ENCODE measurements at places on chromosomes 2 and 18.
A peak's percentile ranks its signal among the peaks of the same experiment; 100 is the strongest.

DNA sequence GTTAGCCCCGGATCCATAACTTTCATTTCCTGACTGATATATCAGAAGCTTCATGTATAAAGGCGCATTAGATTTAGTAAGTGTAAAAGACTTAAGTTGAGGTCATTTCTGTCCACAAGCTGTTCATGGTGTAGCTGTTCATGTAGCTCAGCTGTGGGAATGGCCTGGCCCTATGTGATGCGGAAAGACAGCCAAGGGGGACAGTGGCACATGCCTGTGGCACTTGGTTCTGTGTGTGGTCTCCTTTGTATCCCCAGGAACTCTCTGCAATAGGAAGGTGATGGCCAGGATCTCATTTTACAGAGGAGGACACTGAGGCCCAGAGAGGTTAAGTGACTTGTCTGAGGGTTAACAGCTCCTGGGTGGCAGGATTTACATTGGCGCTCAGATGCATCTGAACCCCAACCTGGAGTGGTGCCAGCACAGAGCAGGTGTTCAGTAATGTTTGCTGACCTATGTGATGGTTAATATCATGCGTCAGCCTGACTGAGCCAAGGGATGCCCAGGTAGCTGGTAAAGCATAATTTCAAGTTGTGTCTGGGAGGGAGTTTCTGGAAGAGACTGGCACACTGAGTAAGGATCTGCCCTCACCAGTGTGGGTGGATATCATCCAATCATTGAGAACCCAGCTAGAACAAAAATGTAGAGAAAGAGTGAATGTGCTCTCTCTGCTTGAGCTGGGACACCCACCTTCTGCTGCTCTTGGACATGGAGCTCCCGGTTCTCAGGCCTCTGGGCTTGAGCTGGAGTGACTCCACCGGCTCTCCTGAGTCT, 25.4 kb downstream of the HPCAL1 start:
- peak; percentile 74 for DNase-seq

DNA sequence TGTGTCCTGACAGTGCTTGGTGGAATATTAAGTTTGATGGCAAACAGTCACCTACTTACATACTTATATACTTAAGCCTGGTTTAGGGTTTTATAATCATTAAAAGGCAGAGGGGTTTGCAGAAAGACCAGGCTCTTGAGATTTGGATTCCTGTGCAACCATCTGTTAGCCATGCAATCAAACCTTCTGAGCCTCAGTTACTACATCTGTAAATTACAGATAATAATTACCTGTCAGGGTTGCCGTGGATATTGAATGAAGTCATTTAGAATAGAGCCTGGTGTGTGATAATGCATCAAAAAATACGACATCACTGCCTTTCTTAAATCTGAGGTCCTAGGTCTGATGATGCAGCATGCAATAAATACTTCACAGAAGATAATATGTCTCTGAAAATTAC, 152.9 kb downstream of the ARHGAP28 start:
- no peak for DNase-seq

DNA sequence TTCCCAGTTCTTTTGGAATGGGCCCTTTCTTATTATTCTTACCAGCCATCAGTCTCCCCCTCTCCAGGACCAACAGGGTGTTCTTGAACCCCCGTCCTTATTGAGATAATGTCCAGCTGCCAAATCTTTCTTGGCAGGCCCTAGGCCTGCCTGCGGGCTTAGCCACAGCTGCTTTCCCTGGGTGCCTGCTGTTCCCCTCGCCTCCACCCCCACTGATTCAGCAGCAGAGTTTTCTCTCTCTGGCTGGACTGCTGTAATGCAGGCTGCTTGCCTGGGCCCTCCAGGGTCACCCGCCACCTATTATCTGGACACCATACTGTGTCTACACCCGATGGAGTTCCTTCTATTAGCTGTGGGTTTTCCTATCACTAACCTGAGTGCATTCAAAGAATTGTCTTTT, 395.4 kb upstream of the ATP5MC3 start:
- no peak for DNase-seq

DNA sequence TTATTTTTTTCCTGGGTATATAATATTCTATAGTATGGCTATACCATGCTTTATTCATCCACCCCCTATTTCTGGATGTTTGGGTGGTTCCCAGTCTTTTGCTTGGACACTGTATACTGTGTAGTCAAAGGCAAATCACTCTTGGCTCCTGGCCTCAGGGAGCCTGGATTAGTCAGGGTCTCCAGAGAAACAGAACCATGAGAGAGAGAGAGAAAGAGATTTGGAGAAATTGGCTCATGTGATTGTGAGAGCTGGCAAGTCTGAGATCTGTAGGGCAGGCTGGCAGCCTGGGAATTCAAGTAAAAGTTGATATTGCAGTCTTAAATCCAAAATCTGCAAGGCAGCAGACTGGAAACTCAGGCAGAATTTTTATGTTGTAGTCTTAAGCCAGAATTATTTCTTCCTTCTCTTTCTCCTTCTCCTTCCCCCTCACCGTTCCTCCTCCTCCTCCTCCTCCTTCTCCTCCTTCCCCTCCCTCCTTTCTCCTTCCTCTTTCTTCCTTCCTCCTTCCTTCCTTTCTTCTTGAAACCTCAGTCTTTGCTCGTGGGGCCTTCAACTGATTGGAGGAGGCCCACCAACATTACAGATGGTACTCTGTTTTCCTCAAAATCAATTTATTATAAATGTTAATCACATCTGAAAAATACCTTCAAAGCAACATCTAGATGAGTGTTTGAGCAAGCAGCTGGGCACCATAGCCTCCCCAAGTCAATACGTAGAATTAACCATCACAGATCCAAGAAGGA, 33.0 kb downstream of the CTIF start:
- no peak for DNase-seq

GRCh38 chr2:217738061-217738460, 264.7 kb downstream of the TNS1 start:
- no peak for DNase-seq

GRCh38 chr2:192029089-192029488, 165.6 kb downstream of the TMEFF2 start:
- no peak for DNase-seq

DNA sequence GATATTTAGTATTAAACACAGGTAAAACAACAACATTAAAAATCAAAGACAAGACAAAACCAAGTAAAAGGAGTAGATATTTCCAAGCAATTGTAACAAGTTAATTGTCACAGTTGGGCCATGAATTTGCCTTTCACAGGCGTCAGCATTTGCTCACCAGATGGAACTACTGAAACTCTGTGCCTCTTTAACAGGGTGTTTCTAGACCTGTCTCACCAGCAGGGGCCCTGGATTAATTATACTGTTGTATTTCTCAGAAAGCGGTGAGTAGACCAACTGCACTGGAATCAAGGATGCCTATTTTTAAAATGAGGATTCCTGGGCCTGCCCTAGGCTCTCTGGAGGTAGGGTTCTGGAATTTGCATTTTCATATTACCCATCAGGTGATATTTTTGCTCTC, 92.6 kb downstream of the UPP2 start:
- DNase-seq: no peak

DNA sequence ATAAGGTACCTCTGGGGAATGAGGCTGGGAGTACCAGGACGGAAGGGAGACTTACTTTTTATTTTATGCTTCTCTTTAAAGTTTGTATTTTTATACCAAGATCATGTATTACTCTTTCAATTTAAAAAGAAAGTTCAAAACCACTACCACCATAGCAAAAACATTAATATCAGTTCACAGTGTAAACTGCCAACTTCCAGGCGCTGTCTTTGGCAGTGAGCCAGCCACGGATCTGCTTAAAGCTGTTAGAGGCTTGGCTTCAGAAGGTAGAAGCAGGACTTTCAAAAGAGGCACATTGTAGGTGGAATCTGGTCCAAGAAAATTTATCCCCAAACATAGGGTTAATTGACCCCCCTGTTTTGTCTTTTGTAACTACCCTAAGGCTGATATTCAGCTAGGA, 74.8 kb downstream of the B3GNT2 start:
- no peak for DNase-seq

All from colonic mucosa (tissue), 4 donors.